ENCODE measurements at places on chromosomes 11 and 22.
A peak's percentile ranks its signal among the peaks of the same experiment; 100 is the strongest.

- DNase-seq = no peak
These were observed 68.0 kb downstream of the RSF1 start for GRCh38 chr11:77752516-77752915.

DNA sequence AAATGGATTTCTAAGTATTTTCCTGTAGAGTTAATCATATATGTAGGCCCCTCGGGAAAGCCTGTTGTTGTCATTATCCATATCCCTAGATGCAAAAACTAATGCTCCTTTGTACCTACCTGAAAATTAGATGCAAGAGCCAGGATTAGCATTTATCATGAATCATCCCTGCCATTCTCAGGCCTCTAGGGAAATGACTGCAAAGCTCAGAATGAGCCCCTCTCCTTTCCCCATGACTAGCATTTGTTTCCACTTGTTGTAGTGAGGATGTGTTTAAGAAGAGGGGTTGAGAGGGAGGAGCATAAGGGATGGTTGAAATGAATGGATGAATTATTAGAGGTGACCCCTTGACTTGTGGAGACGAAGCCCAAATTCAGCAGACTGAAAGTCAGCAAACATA is 537.9 kb downstream of the NTM start:
- DNase-seq = no peak

DNA sequence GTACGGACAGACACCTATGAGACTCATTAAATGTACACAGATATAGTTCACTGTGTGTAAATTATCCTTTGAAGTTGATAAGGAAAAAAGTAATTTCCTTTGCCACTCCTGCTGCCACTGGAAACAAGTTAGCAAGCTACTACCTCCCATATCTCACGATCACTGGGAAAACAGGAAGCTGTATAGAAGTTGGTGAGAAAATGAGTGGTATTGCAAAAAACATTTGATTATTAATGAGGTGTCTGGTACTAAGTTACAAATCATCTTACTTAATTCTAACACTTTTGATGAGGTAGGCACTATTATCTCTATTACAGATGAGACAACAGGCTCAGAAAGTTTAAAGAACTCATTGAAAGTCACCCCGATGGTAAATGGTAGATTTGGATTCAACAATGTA is 68.5 kb downstream of the GAB2 start:
- DNase-seq = no peak

DNA sequence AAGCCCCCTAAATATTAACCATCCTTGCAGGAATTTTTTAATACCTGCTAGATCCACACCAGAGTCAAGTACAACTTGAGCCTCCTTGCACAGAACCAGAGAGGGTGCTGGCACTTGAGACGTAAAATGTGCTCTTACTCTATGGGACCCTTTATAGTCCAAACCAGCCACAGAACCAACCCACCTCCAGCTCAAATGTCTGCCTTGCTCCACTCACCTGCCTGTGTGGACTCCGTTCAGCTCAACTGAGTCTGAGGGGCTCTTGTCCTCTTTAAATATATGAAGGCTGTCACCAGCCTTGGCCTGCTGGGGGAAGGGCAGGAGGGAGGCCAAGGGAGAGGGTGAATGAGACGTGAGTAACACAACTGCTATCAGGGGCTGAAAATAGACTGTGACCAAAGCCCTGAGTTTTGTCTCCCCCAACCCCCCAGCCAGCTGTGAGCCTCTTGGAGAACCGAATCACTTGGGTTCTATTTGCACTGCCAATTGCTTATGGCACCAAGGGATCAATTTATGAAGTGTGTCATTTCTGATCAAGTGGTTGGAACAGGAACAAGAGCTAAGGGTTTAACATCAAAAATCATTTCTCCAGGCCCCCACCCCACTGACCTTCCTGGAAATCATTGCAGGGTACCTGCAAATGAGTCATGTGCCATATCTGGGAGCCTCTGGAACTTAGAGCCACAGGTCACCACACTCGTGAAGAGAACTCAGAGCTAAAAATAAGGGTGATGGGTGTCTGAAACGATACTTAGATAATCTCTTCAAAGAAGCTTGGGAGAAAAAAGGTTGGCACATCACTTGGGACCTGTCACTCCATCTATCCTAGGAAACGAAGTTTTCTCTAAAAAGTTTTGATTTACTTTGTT is at the start of gene CSRP3:
CSRP3 (minus strand) TSS at position 247 of the 869 bp plus-strand sequence. CDS start 9,535 bp downstream, outside the sequence.
- DNase-seq = no peak

DNA sequence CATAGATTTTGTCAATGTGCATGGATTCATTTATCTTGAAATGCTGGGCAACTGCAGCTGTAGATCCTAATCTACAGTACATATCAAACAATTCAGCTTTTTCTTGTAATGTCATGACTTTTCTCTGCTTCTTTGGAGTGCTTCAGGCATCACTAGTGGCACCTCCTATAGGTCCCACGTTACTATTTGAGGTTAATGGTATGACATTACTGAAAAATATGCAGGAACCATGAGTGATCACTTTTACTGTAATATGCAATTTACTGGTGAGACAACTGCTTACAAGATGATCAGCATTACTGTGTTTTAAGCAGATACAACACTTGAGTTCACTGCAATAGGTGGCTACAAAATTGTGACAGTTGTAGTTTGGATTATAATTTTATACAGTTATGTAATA is 3.0 kb downstream of the CENATAC start:
- DNase-seq = no peak

- DNase-seq = no peak
These were observed 82.4 kb downstream of the ISX start for GRCh38 chr22:35148381-35148780.

GRCh38 chr11:73468590-73469161 is 92.5 kb downstream of the RELT start:
- no peak for DNase-seq

DNA sequence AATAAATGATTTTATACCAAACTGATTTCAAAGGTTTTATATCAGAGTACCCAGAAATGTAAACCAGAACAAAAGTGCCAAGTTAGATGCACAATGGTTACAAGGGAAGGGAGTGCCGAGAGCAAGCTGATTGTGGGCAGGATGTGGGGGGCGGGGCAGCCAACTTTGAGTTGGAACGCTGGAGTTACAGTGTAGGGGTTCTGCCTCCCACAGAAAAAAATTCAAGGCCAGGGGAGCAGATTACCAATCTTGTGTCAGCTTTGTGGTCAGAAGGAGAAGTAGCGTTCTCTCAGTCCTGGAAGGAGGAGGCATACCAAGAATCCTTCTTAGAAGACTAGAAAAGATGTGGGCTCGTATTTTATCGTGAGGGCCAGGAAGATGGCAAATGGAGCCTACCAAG is 15.9 kb upstream of the POU2AF2 start:
- DNase-seq = no peak

- no peak for DNase-seq
These were observed 40.2 kb upstream of the ACCSL start for GRCh38 chr11:44007481-44008087.

DNA sequence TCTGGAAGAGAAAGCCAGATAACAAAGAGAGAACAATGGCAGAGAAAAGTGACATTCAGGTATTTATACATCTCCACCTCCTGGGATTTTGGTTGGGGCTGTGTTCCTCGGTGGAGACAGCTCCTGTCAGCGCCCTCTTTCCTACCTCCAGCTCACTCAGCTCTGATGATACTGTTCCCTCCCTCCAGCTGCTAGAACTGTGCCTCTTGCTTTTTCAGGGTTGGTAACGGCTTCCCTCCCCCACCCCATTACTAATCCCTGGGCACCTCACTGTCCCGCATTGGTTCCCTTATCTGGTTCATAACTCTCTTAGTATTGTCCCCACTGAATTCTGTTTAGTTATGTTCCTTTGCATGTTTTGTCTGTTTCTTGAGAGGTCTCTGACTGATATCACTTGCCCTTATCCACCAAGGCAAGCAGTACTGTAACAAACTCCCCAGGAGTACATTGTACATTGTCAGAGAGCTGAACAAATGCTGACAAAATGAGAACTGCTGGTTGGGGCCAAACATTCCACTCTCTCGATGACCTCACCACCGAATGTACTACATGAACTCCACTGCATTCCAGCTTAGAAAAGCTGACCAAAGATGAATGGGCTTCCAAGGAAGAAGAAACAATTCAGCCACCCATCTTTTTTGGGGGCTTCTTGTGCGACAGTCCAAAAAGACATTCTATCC is 5.7 kb upstream of the FBXO3 start:
- DNase-seq = no peak

DNA sequence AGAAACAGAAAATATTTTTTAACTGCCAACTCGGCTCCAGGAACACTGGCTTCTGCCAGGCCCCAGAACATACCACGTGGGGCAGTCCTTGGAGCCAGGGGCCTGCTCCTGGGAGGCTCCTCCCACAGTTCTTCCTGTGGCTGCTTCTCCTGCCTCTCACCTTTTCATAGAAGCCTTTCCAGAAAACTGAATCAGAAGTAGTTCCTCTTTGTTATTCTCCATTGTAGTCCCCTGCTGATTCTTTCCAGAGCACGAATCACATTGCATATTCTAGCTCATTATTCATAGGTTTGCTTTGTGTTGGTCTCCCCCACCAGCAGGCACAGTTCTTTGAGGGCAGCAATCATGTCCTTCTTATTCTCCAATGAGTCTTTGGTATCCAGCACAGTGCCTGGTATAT is 106.0 kb downstream of the EFCAB6 start:
- DNase-seq = no peak

- no peak for DNase-seq
These were observed 1237.1 kb downstream of the FAM181B start for GRCh38 chr11:81496601-81497000.

- DNase-seq = no peak
These were observed 50.3 kb downstream of the MICAL2 start for GRCh38 chr11:12160680-12161079.

GRCh38 chr11:58938398-58938797 is 890 bp upstream of the GLYATL1 start:
- DNase-seq = no peak

GRCh38 chr11:129895126-129896041 is at the start of gene NFRKB:
Gene NFRKB (minus strand): TSS chr11:129895578. CDS start chr11:129892849, 2,729 bp downstream.
- DNase-seq = peak; percentile 60

GRCh38 chr11:1298695-1299492 is 10.5 kb downstream of the TOLLIP start:
- DNase-seq = no peak

DNA sequence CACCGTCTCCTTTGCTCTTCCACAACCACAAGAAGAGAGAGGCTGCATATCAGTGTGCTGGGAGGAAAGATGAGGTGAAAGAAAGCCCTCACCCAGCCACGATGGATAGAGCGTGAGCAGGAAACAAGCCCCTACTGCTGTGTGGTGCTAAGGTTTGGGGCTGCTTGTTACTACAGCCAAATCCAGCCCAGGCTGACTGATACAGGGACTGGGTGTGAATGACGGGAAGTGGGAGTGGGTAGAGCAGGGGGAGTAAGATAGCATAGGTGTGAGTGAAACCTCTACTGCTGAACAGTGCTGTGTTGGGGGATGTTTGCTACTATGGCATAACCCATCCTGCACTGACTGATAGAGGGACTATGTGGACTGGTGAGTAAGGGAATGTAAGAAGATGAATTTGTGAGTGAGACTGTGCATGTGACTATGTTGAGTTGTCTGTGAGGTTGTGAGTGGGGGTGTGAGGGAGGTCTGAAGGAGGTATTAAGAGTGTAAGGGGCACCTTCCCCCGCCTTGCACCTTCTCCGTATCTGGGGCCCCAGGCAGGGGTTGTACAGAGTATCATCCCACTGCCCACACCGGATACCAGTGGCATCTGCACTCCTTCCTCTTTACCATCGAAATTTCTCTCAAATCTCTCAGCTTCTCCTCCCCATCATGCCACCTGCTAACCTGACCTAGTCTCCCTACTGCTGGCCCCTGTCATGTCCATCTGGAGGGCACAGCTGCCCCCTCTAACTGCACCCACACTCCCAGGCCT is 91.5 kb downstream of the MN1 start:
- no peak for DNase-seq

GRCh38 chr11:33747979-33748378 is 11.8 kb upstream of the CD59 start:
- DNase-seq = no peak

DNA sequence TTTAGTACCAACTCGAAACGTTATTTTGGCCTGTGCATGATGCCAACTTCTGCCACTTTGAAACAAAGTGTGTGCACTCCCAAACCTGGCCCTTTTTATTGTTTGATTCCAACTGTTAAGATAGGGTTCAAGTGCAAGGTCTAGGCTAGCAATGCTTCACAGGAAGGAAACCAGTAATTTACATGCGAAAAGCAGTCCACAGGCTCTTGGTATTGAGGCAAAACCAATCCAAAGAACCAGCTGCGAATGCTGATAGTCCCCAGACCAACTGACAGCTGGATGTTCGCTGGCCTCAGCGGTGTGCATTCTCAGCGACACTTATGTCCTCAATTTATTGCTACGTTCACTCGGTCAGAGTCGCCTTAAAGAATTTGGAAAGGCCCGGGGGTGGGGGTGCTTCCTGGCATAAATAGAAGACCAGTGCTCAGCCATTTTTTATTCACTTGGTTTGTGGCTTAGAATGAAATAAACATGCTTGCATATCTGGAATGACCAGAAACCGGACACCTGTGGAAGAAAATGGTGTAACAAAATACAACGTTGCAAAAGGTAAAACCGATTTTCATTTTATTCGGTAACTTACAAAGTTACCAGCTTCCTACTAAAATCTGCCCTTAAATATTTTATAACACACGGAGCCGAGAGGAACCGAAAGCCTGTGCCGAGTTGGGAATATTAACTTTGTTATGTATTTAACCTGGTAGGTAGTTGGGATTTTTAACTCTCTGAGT is 1.6 kb downstream of the CPT1A start:
- DNase-seq = no peak

DNA sequence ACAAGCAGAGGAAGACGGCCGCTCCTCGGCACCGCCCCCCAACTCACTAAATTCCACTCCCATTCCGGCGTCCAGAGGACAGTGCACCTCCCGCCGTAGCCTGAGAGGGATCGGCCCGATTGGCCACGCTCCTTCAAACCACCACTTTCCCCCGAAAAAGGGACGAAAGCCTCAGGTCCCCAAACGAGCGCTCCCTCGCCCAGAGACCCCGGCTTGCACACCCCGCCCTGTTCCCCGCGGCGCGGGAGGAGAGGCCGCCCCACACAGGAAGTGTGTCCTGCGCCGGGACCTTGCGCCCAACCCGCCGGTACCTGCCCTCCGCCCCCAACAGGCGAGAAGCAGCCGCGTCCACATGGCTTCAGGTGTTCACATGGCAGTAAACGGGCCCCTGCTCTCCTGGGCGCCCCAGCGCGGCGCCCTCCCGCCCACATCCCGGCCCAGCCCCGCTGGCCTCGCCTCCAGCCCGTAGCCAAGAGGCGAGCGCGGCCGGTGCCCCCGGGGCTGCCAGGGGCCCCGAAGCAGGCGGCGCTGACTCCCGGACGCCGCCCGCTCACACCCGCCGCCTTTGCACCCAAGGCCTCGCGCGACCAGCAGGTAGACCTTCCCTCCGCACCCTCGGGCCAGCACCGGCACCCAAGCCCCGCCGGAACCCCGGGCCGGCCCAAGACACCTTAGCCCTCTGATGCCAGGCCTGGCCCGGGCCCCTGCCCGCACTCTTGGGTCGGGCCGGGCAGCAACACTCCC is 849 bp downstream of the TCF20 start:
- no peak for DNase-seq

GRCh38 chr11:72738199-72739141 is 13.7 kb downstream of the ARAP1 start:
- no peak for DNase-seq

All from activated naive CD4-positive, alpha-beta T cell (primary cell).